ENCODE measurements at places on chromosomes 4 and X.

GRCh38 chr4:38069271-38069760 lies 109.1 kb downstream of the PTTG2 start:
- DNase-seq, result no peak

DNA sequence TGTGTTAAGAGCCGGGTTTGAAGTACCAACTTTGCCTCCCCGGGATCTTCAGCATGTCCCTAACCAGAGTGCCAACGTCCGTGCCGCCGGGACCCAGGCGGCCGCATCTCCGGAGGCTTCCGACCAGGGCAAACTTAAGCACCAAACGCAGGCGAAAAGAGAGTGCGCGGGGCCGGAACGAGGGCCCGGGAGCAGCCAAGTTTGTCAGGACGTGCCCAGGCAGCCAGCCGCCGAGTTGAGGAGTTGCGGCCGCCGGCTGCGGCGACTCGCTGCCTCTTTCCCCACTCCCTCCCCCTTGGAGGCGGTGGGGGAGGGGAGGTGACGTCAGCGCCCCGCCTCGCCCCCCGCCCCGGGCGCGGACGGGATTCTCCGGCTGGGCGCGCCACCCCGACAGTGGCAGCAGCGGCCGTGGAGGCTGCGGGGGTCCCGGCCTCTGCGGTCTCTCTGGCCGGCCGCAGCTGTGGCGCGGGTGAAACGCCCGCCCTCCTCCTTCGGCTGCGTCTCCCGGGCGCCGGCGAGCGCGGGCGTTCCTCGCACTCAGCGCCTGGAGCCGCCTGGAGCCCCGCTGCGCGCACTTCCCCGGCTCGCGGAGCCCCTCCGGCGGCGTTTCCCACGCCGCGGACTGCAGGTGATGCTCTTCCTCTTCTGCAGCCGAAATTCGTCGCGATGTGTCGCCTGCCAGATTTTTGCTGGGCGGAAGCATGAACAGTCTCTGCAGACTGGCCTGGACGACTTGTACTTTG lies 2.9 kb upstream of the FAT1 start:
- no peak for DNase-seq

DNA sequence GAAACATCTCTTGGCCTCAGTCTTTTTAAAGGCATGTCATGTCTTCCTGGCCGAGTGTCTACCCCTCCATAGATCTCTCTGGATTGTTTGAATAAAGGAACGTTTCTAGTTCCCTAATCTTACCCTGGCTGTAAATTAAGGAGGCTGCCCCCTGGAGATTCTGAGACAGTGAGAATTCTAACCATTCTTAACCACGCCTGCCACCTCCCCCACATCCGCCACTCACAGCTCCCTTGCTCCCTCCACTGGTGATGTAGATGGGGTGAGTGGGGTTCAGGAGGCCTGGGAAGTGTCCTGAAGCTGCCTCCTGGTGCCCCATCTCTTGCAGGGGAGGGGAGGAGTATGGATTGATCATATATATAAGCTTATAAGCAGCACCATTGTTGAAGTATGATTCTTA lies 48.0 kb upstream of the TRIM2 start:
- no peak for DNase-seq

DNA sequence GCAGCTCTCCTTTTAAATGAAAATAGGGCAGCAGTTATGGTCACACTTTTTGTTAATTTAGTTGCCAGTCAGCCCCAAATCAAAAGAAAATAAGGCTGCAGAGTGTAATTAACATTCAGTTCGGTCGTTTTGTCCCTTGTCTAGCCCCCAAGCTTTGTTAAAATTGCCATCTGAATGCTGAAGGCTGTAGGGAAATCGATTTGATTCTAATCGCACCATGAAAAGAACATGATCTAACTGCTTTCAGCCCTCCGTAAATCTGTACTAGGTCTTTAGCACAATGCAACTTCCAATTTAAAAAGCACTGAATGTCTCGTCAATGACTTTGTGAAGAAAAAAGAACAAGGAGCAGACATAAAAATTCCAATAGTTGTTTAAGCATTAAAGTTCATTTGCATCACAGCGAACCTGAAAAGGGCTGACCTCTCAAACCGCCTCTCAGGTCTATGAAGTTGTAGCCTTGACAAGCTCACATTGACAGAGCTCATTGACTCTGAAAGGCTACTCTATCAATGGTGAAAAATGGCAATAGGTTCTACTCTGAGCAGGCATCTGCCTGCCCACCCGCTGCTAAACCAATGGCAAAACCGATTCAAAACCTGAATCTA lies 48.9 kb downstream of the CHIC2 start:
- DNase-seq, result no peak

DNA sequence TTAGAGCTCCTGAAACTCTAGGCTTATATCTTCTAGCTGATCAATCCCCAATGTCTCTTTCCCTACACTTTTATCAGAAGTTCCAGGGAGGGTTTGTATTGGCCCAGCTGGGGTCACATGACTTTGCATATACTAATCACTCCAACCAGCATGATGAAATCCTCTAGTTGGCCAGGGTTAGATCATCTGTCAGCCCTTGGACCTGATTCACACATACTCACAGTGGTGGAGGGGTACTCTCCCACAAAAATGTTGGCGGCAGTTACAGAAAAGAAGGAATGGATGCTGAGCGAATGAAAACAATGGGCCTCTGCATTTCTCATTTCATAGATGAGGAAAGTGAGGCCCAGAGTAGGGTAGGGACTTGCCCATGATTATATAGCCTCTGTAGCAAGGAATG lies 151.1 kb downstream of the PJA1 start:
- DNase-seq, result no peak

- DNase-seq, result no peak
Observed at GRCh38 chrX:82711457-82711856, 796.6 kb upstream of the POU3F4 start.
